ENCODE measurements at places on chromosomes 4 and X.

- DNase-seq, result no peak
Observed at GRCh38 chr4:6029254-6029653, 11.0 kb upstream of the C4orf50 start.

GRCh38 chr4:106385853-106386393 is 17.3 kb upstream of the GIMD1 start:
- DNase-seq, result no peak

DNA sequence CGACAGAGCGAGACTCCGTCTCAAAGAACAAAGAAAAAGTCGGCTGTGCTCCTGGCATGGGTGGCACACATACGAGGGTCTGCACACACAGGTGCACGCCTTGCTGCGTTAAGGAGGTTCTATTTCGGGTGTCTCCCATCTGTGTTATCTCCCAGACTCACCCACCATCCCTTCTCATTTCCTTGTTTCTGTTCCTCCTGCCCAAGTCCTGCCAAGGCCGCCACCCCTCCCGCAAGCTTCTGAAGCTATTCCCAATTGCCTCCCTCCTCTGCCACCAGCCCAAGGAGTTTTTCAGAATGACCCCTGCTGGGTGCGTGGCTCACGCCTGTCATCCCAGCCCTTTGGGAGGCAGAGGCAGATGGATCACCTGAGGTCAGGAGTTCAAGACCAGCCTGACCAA is 6.0 kb upstream of the IL3RA start:
- no peak for DNase-seq

- DNase-seq, result no peak
Observed at GRCh38 chrX:69238887-69239231, 73.6 kb upstream of the PJA1 start.

DNA sequence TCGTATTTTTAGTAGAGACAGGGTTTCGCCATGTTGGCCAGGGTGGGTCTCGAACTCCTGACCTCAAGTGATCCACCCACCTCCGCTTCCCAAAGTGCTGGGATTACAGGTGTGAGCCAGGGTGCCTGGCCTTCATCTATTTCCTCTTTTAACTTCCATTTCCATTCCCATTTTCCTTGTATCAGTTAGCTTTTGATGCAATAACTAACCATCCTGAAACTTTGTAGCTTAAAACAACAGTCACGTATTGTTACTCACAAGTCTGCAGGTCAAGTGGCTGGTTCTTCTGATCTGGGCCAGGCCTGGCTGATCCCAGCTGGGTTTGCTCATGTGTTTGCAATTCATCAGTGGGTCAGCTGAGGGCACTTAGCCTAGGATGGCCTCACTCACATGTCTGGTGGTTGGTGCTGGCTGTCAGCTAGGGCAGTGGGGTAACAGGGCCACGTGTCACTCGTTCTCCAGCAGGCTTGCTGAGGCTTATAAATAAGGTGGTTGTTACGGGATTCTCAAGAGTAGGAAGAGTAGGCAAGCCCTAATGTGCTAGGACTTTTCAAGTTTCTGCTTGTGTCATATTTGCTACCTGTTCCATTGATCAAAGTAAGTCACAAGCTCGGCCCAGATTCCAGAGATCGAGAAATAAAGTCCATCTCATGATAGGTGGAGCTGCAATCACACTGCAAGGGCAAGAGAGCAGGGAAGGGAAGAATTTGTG is 88.2 kb downstream of the SOWAHB start:
- DNase-seq, result no peak

Measured in germinal center (tissue), 1 donor.